Stimulated activated CD8-positive, alpha-beta memory T cell treated with anti-CD3 and anti-CD28 coated beads, Interleukin-2, amount 100 ng/mL, for 1 hour (primary cell): ENCODE measurements at places on chromosomes 5 and 9.

- no peak for DNase-seq
Observed at GRCh38 chr5:141677415-141677814, 4.6 kb downstream of the ARAP3 start.

DNA sequence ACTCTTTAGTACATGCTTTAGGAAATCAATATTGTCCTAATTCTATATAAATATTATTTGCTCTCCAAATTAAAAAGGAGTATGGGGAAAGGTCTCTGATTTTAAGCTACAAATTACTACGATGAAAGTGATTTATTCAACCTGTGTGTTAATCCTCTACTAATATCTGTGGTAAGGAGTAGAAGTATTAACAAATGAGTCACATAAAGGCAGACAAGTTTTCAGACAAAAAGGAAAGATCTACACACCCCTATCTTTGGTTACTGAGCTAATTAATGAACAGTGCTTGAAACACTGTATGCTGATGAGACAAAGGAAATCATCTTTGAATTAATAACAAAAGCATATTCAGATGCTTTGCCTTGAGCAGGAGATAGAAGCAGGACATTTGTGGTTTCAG, 15.9 kb downstream of the LOX start:
- DNase-seq: no peak

- DNase-seq: no peak
Observed at GRCh38 chr5:133969654-133970324, 1.4 kb upstream of the C5orf15 start.

- DNase-seq: no peak
Observed at GRCh38 chr5:179152941-179153340, 92.8 kb downstream of the ZNF354C start.

GRCh38 chr5:159678657-159679392, 237.5 kb upstream of the ADRA1B start:
- DNase-seq: no peak

GRCh38 chr5:150401076-150401375, 11.7 kb downstream of the CD74 start:
- DNase-seq: no peak

GRCh38 chr5:164431634-164432304, 926.4 kb downstream of the MAT2B start:
- DNase-seq: no peak

DNA sequence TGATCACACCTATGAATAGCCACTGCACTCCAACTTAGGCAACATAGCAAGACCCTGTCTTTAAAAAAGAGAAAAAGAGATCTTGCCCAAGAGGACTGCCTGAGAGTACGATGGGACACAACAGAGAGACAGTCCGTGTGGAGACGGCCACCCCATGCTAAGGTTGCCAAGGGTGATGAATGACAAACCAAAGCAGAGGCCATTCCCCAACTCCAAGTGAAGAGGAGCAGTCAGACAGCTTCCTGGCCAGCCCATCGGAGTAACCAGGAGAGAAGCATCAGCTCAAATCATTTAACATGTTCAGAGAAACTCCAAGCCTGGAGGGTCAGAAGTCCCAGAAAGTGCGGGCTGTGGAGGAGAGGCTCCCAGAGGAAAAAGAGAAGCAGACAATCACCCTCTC, 63.9 kb upstream of the SUB1 start:
- no peak for DNase-seq

DNA sequence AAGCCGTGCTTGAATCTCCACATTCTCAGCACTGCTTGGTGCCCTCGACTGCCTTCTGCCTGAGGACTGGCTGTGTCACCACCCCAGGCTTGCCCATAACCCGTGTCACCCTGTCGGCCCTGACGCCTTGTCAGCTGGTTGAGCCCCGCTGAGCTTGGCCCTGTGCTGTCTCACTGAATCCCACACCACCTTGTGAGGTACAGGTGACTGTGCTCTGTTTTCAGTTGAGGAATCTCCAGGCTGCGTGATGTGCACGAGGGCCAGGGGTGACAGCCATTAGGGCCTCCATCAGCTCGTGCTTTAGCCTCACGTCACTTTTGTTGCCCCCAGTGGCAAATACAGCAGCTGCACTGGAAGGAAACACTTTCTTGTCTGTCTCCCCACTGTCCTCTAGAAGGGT, 90.7 kb downstream of the CACNA1B start:
- DNase-seq: no peak

DNA sequence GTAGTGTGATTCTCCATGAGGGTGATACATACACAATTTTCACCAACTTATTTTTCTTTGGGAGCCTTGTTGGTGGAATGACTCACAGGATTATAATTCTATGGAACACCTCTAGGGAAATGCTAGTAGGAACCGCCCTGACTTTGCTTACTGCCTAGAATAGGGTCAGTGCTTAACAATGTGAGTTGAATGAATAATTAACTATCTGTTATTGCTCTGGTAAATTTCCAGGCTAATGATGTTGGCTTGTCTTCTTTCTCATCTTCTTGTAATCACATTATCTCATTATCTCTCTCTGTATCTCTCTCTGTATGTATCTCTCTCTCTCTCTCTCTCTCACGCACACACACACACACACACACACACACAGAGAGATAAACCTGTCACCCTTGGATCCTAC, 291.1 kb downstream of the TRIM32 start:
- DNase-seq: no peak

GRCh38 chr9:129023036-129023907, 4.9 kb downstream of the SH3GLB2 start:
- DNase-seq: no peak

DNA sequence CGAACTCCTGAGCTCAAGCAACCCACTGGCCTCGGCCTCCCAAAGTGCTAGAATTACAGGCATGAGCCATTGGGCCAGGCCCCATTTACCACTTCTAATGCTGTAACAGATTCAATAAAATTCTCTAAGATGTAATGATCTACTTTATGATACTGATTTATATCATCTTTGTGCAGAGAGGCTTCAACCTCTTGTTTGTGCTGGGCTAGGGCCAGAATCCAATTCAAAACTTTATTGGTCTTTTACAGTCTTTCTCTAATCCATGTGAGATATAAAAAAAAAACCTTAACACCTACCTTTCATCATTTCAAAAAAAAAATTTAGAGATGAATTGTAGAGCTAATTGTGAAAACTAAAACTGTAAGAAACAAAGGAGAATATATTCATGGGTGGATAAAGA, 8.2 kb upstream of the BTF3 start:
- no peak for DNase-seq

DNA sequence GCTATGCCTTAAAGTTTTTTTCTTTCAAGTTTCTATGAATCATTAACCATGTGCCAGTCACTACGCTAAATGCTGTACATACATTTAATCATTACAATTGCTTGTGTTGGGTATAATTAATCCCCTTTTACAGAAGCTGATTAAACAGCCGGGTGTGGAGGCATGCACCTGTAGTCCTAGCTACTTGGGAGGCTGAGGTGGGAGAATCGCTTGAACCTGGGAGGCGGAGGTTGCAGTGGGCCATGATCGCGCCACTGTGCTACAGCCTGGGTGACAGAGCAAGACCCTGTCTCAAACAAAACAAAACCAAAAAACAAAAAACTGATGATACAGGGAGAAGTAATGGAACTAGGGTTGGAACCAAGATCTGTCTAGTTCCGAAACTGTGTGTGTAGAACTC, 1.2 kb upstream of the UBE2R2 start:
- no peak for DNase-seq

DNA sequence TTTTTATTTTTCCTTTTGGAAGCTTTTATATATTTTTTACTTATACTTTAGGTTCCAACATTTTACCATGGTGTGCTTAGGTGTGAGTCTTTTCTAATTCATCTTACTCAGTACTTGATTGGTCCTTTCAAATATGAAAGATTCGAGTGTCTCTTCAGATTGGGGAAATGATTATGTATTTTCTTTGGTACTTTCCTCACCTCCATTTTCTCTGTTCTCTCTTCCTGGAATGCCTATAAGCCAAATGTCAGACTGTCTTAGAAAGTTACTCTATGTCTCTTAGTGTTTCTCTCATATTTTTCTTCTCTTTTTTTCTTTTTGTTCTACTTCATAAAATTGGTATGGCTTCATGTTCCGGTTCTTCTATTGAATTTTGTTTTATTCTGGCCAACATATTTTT, 119.6 kb upstream of the SV2C start:
- no peak for DNase-seq

DNA sequence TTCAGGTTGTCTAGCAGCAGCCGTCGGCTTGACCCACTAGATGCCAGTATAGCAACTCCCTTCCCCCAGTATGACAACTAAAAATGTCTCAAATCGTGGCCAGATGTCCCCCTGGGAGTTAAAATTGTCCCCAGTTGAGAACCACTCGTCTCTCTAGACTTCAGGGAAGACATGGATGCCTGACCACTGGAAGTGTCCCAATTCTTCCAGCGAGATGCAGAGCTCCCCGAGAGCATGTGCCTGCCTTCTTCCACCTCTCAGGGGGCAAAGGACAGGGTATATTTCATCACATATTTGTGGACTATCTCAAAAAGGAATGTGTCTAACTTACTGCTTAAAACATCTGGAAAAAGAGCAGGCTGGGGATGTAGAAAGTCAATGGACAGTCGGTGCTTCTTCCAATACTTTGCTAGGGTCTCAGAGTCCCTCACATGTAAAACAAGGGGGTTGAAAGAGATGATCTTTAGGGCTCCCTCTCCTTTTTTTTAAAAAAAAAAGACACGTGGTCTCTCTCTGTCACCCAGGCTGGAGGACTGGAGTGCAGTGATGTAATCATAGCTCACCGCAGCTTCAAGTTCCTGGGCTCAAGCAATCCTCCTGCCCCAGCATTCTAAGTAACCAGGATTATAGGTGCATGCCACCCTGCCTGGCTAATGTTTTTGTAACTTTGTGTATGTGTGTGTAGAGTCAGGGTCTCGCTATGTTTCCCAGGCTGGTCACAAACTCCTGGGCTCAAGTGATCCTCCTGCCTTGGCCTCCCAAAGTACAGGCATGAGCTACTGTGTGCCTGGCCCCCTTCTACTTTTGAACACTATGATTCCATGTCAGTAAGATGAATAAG, 190.6 kb downstream of the DAB2IP start:
- no peak for DNase-seq

GRCh38 chr9:2817999-2818803, 25.7 kb downstream of the PUM3 start:
- DNase-seq: no peak

GRCh38 chr5:38543886-38544285, 12.6 kb downstream of the LIFR start:
- DNase-seq: no peak

DNA sequence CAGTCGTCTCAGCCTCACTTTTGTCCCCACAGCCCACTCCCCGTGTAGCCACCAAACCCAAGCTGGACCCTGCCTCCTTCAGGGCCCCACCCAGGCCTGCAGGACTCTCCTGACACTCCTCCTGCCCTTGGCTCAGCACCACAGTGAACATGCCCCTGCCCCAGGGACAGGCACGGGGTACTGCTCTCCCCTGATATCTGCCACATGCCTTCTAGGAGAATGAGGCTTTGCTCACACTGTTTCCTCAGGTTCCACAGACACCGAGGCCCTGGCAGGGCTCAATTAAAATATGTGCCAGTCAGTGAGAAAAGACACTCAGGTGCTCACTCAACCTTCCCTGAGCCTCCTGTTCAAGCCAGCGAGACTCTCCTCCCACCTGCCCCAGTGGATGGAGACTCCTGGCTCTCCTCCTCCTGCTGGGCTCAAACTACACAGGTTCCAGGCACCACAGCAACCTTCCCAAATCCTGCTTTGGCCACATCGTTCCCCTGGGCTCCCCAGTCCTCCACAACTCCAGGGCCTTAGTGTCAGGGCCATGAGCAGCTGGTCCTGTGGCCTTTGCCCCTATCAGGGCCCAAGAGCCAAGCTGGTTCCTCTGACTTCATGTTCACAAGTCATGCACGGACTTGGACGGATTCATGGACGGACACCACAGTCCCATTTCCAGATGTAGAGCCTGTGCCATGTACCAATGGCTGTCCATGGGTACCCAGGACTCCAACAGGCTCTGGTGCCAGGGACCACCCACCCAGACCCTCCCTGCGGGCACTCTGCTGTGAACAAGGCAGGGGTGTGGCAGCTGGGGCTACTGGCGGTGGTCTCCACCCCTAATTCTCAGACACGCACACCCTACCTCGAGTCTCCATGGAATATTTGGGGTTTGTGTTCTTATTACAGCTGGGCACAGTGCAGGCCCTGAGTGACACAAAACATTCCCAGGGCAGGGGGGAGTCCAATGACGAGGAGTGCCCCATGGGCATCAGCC, 36.6 kb downstream of the BICD2 start:
- no peak for DNase-seq

DNA sequence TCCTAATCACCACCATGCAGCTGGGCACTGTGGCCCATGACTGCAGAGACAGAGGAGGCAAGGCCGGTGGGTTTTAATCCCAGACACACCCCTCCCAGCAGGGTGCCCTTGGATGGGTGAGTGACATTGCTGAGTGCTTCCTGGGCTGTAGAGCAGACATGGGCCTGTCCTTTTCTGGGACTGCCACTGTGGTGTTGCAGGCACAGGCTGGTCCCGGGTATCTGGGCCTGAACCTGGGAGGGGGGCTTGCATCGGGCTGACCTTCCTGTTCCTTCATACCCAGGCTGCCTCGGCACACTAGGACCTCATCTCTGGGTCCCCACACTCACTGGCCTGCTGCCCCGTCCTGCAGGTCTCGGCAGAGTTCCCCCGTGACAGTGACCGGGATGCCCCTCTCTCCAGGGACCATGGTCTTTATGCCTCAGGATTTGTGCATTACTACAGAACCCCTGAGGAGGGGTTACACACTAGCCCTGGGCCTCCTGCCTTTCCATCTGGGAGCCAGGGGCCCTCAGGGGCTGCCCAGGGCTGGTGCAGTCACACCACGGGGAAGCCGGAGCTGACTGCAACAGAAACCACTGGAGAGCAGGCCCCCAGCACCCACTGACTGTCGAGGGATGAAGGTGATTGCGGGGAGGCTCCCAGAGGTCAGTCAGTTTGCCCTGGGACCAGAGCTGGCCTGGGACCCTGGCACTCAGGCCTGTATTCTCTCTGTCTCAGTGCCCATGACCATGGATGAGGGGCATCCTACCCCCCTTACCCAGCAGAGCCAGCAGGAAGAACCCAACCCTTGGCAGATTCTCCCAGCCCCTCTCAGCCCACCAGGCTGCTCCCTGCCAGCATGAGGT, 8.9 kb upstream of the SLC25A48 start:
- DNase-seq: no peak

DNA sequence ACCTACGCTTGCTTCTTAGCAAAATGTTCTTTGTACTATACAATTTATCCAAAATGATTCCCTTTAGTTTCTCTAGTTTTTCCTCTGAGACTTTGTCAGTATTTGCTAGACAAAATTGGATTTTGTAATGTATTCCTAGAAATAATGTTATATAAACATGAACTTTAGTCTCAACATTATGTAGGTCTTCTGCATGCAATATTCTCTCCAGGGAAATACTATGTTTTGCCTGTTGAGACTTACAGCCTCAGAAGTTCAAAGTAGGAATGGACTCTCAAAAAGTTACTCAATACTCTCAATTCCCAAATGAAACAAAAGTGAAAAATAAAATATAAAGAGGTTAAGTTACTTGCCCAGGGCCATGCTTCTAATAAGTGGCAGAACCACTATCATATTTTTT, 24.8 kb upstream of the SMC2 start:
- no peak for DNase-seq

DNA sequence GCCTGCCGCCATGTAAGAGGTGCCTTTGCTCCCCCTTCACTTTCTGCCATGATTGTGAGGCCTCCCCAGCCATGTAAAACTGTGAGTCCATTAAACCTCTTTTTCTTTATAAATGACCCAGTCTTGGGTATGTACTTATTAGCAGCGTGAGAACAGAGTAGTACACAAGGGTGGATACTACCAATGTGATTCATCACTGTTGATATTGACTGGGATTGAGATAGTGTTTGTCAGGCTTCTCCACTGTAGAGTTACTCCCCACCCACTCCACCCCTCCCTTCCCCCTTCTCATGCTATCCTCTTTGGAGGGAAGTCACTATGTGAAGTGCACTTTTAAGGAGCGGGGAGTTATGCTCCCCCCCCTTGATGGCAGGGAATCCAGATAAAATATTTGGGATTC, 11.4 kb upstream of the CRHBP start:
- no peak for DNase-seq
